ENCODE measurements at places on chromosomes 4 and X. TPM values are rescaled to one million over a fixed set of nuclear protein-coding genes. Genes with fewer than 3 reads are reported as not detected.

DNA sequence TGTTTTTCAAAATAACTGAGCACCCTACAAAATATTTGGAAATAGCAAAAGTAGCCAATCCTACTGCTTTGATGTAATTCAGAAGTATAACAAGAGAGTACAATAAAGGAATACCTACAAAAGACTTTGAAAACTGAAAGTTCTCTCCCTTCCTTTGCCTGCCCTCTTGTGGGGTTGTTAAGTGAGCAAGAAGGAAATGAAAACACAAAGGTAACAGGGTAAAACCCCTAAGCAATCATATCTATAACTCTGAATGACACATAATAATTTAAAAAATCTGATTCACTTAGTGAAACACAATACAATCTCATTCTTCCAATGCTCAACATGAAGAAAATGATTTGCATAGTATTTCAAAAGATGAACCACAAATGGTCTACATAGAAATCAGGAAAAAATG is 98.2 kb downstream of the FRYL start:
- DNase-seq = peak; percentile 71

DNA sequence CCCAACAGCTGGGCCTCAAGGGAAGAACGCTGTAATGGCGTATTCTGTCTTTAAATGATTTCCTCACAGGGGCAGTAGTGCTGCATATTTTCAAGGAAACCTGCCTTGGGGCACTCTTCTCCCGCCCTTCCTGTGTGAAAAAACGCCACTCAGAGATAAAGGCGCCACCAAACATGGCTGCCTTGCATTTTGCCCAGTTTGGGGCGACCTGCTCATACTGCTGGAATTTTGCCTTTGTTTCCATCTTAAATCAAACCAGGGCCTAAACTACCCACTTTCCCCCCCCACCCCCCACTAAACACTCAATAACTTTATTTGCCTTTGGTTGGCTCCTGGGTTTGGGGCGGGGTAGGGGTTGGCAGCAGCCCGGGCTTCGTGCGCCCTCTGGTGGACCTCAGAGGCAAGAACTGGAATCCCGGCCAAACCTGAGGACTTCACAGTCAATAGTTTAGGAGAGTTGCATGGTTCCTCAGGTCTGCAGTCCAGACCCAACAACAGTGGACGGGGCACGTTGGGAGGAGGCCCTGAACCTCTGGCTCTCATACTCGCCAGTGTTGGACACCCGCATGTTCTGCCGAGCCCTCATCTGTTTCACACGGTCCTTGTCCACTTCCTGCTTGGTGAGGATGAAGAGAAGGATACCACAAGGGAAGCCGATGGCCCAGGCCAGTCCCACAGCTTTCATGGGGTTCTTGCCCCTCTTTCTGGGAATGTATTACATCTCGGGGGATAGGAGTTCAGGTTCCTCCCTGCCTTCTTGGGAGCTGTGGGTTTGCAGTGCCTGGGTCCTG is 220.1 kb upstream of the STK26 start:
- DNase-seq = no peak

DNA sequence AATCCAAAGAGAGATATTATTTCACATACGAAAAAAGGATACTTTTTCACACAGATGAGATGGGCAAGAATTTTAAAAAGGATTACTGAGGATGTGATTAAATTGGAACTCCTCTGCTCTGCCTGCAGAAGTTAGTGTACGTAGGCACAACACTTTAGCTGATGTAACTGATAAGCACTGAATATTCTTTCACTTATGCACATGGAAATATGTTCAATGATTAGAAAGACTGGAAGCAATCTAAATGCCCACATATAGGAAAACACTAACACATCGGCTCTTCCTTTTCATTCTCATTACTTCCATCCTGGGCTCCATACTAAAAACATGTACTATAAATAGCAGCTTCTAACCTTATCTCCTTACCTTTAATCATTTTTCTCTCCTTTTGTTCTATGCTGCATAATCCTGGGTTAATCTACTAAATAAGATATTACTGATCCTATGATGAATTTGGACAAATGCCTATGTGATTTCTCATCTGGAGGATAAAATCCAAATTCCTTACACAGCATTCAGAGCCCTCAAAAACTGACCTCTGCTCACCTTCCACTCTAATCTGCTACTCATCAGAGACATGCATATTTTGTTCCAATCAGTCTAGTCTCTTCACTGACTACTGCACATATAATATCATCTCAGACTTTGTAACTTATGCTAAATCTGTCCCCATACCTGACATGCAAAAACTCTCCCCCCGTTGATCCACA is 197.8 kb downstream of the PDGFC start:
- peak; percentile 56 for DNase-seq

DNA sequence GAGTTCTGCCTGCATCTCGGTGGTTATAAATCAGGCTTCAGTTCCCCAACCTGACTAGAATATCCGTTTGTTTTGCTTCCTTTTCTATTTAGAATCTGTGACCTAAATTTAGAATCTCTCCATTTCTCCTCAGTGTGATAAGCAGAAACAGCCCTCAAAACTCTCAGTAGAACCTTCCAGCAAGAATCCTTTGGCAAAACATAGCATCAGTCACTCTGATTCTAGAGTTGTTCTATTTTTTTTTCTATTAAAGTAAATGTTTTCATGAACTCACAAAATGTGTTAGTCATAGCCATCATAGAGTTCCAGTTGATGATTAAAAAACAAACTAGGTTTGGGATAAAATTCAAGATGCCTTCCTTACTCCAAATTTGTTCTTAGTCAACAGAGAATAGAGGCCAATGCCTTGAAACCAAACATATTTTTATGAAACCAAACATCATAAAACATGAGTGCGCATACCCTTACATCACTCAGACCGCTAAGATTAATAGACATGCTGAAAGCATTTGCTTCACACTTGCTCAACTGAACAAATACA is 13.2 kb upstream of the C1QTNF7 start:
- no peak for DNase-seq

GRCh38 chr4:3805026-3805425 is 38.8 kb downstream of the ADRA2C start:
- DNase-seq = no peak

GRCh38 chrX:122583551-122583950 is 600.5 kb upstream of the GRIA3 start:
- peak; percentile 61 for DNase-seq

- DNase-seq = peak; percentile 37
These were observed 298.5 kb upstream of the BMP3 start for GRCh38 chr4:80732010-80732409.

GRCh38 chr4:171751538-171751937 is 61.7 kb upstream of the GALNTL6 start:
- DNase-seq = no peak

- peak; percentile 29 for DNase-seq
These were observed 93.3 kb downstream of the AKAP4 start for GRCh38 chrX:50107470-50107869.

GRCh38 chrX:37815366-37815765 is 32.0 kb downstream of the DYNLT3 start:
- DNase-seq = no peak

DNA sequence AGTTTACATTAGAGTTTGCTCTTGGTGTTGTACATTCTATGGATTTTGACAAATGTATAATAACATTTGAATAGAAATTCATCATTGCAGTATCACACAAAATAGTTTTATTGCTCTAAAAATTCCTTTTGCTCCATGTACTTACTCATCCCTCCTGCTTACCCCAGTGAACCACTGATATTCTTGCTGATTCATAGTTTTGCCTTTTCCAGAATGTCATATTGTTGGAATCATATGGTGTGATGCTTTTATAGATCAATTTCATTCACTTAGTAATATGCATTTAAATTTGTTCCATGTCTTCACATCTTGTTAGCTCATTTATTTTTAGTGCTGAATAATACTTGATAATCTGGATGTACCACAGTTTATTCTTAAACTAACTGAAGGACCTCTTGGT is 1593.2 kb downstream of the C4orf33 start:
- DNase-seq = no peak

- DNase-seq = no peak
These were observed 25.8 kb downstream of the PPEF1 start for GRCh38 chrX:18733287-18733686.

DNA sequence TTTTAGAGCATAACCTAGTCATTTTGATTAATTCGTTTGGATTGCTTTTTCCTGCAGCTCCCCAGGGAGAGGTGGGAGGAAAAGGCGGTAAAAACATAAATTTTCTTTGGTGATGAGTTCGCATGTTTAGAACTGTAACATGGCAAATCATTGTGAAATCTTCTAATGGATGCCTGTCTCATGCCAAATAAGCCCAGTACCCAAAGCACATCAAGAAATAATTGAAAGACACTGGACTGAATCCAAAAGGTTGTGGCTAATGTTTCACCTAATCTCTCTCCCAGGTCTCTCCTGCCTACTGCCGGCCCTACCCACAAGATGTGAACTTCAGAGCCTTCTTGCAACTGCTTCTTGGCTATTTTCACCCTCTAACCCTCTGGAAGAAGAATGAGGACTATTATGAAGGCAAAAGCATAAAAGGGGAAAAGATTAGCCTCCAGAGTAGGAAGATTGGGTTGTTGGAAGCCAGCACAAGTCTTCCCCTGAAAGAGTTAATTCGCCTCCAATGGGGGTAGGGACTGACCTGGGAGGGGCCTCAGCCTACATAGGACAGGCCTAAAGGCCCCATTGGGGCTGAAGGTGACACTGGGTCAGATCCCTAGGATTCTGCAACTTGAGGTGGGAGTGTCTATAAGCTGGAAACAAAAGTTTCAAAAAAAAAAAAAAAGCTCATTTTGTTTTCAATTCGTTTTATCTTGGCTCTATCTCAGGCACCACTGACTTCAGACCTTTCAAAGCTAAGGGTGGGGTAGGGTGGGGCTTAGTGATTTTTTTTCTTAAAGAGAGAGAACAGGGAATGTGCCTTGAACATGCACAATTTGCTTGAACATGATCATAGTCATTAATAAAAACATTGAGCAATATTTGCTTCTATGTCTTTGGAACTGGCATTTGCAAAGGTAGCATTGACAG is 278.6 kb upstream of the KLF3 start:
- DNase-seq = peak; percentile 59

The WNK3 gene
- 0.51 TPM for total RNA-seq

The GPAT3 gene
- 4.5 TPM for total RNA-seq

The NWD2 gene
- total RNA-seq = 0.26 TPM

The ZCCHC18 gene
- total RNA-seq = not detected

The TMPRSS11F gene
- total RNA-seq = 2.3 TPM

The GPR34 gene
- not detected for total RNA-seq
